ENCODE measurements at places on chromosomes 11 and 22.

DNA sequence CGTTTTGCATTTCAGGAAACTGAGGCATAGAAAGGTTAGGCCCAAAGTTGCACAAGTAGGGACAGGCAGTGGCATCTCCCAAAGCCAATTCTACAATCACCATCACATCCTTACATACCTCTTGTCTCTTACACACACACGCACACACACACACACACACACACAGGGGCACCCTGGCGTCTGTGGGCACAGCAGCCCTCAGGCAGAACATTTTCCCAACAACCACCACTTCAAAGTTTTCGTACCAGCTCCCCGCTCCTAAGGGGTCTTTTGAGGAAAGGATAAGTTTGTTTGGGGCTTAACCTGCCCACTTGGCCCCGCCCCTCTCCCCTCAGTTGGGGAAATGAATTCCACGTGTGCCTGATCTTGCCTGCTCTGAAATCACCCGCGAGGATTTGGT is 14.7 kb upstream of the LRRC32 start:
- DNase-seq = no peak

DNA sequence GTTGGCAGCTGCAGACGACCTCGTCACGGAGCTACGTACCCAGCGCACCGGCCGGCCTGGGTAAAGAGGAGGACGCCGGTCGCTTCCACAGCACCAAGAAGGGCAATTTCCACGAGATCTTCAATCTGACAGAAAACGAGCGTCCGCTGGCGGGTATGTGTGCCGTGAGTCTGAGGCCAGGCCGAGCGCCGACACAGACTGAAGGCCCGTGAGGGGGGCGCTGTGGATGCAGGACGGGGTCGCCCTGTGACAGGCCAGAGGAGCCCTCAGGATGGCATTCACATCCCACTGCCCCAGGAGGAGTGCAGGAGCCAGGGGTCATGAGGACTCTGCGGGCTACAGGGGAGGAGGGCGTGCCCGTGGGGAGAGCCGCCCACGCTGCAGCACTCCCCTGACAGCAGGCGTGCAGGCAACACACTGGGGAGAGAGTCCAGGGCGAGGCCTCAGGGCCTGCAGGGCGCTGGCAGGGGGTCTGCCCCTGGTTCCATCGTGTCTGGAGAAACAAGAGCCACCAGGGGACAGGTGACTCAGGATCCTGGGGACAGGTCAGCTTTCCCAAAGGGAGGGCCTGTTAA is 53.6 kb downstream of the GRAMD4 start:
- DNase-seq = no peak

DNA sequence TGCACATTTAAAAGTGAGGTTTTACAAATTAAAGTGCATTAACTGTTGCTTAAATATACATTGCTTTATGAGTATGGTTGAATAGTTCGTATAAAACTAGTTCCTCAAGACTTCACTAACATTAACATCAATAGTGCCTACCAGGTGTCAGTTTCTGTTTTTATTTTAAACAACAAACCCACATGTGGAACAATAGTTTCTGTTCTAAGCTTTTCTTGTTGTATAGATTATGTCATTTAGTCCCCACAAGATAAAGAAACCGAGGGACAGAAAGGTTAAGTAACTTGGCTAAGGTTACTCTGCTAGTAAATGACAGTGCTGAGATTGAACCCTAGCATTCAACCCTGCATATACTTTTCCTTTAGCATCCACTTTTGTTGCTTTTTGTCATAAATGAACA is 41.4 kb upstream of the ST14 start:
- DNase-seq = no peak

GRCh38 chr11:129930743-129931142 is 35.4 kb upstream of the NFRKB start:
- no peak for DNase-seq

DNA sequence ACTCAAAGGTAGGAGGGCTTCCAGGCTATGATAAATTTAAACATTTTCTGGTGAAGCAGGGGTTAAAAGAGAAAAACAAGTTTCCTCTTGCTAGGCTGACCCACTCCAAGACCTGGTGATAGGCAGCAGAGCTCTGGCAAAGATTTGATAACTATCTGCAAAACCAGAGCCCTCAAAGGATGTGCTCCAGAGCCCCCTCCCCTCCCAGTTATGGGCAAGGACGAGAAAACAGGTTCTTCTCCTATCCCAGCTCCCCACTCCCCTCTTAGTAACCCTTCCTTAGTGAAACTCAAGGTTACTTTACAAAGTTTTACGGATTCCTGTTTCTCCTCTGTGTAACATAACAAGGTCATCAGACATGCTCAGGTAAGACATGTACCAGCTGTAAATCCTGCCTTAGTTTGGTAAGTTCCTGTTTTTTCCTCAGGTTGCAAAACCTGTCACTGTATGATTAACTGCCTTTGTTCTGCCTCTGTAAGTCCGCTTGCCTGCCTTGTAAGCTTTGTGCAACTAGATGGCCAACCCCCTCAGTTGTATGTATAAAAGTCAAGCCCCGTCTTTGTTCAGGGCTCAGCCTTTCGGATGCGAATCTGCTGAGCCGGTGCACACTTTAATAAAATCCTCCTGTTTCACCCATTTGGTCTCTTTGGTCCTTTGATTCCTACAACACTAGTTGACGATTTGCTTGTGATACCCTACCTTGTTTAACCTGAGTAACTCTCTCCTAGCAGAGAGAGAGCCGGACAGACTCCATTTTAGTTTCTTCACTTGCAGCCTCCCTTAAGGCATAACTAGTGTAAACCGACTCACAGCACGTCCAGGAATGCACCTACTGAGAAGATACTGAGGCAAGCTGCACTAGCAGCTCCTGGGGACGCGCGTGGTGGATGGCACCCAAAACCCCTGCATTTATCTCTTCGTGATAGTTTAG is 13.9 kb downstream of the APOBEC3H start:
- DNase-seq = no peak

- no peak for DNase-seq
Observed at GRCh38 chr22:50621356-50621880, 6.5 kb downstream of the ARSA start.

GRCh38 chr22:27381552-27381951 is 420.0 kb downstream of the MN1 start:
- no peak for DNase-seq

DNA sequence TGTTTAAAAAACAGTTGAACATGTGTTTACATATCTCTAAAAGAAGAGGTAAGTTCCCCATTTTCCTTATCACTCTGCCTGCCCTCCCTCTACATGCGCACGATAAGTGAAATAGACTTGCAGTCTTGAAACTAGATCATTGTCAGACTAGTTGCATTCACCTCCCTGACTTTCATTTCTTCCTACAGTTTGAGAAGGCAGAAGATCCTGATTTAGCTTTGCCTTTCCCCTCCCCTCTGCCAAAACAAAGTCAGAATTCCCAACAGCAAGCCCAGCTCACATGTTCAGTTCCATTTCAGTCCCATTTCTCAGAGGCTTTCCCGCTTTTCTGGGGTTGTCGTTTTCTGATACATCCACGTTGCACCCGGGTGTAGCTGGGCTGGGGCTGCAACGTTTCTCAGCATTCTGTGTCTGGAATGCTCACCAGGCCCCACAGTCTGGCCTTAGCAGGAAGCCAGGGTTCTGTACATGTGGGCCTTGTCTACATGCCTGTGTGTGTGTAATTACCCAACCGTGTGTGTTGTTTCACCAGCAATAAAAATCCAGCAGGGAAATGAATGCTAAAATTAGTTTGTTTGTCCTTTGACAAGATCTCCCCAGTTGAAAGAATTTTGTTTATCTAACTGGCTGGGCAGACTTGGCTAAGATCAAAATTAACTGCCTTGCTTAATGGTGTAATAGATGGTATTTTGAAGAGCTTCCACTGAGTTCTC is 179.2 kb downstream of the DBX1 start:
- no peak for DNase-seq

DNA sequence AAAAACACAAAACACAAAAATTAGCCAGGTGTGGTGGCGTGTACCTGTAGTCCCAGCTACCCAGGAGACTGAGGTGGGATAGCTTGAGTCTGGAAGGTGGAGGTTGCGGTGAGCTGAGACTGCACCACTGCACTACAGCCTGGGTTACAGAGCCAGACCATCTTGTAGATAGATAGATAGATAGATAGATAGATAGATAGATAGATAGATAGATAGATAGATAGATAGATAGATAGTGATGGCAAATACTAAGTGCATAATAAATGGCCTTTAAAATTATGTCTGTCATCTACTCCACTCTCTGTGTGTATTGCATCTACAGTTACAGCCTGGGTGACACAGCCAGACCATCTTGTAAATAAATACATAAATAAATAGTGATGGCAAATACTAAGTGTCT is 56.0 kb upstream of the CHRM4 start:
- DNase-seq = no peak

GRCh38 chr11:1963864-1964263 is 16.7 kb downstream of the MRPL23 start:
- no peak for DNase-seq

GRCh38 chr11:69295995-69296889 is 2.3 kb downstream of the MYEOV start:
- DNase-seq = no peak

DNA sequence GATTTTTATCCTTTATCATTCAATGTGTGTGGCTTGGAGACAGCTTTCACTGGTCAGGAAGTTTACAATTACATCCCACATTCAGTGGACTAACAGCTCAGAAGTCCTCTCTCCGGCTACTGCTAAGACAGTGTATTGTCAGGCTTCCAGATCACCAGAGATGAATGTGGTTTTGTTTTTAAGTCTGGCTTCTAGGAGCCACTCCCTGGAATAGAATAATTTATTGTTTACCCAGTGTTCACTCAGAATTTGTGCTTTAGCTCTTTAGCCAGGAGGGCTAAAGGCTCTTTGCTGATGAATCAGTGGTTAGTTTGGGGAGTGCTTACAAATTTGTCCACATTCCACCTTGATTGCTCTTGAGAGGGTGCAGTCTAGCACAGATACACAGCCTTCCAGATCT is 26.5 kb downstream of the TRIM77 start:
- no peak for DNase-seq

DNA sequence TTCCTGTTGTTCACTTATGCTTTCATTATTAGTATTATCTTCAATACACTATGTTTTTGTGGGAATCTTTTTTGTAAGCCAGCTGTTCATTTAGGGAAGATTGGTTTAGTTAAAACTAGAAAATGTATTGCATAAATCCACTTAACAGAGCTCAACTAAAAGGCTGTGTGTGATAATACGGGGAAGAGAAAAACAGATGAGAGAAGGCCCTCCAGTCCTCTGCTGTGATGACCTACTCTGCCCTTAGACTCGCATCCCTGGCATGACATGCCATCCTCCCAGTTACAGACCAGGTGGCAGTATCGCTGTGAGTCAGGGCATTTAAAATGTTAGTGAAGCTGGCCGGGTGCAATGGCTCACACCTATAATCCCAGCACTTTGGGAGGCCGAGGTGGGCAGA is 173.4 kb upstream of the TTC12 start:
- no peak for DNase-seq

Data from glomerular endothelial cell (primary cell).